ENCODE measurements at places on chromosomes 7 and 10. TPM values are rescaled to one million over a fixed set of nuclear protein-coding genes. Genes with fewer than 3 reads are reported as not detected.

FRAT2 gene
- polyA plus RNA-seq = 2.9 TPM

SPDYE16 gene
- polyA plus RNA-seq = not detected

COL17A1 gene
- 0.02 TPM for polyA plus RNA-seq

SP4 gene
- polyA plus RNA-seq = 2.5 TPM

UNC5B gene
- 17.5 TPM for polyA plus RNA-seq

DNA sequence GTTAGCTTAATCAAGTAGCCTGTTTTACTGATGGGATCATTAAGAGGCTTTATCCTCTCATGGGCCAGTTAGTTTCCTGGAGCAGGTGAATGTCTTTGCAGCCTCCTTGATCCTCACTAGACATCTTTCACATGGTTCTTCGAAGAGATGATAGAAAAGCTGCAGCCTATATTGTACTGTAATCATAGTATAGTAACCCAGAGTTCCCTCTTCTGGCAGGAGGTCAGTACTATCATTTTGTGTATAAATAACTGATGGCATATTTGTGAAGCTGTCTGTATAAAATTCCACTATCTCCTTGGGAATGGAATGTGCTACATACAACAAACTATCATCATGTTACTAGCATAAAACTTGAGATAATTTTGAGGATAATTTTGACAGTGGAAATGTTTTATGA, 123.8 kb upstream of the PRPS1L1 start:
- DNase-seq = no peak

DNA sequence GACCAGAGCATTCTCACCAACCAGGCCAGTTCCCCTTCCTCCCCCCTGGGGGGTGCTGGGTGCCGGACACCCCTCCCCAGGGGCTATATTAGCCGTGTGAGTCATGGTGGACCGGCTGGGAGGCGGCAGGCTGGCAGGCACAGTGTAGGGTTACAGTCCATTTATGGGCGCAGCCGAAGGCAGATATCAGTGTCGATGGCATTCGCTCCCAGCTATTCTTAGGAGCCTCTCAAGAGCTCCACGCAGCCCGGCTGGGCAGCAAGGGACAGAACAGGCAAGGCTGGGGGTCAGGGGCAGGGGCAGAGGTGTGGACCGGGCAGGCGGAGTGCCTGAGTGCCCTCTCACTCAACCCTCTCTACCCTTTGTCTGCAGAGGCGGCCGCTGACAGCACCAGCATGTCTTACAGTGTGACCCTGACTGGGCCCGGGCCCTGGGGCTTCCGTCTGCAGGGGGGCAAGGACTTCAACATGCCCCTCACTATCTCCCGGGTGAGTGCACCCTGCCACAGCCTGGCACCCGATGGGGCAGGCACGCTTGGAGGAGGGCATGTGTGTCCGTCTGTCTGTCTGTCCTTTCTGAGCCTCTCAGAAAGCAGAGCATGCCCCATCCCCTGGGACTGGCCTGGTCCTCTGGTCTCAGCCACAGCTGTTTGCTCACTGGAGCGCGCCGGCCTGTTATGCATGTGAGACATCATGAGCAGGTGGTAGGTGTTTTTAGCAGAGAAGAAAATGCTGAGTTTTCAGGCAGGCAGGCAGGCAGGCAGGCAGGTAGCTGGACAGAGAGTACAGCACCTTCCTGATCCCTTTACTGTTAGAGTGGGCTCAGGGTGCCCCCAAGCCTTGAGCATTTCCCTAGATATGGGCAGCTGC, at the start of gene LDB3:
LDB3 (plus strand) TSS at position 215 of the 869 bp plus-strand sequence; CDS start at position 396, 181 bp downstream.
- DNase-seq = no peak

- no peak for DNase-seq
These were observed 3.7 kb downstream of the DBNL start for GRCh38 chr7:44048031-44048795.

DNA sequence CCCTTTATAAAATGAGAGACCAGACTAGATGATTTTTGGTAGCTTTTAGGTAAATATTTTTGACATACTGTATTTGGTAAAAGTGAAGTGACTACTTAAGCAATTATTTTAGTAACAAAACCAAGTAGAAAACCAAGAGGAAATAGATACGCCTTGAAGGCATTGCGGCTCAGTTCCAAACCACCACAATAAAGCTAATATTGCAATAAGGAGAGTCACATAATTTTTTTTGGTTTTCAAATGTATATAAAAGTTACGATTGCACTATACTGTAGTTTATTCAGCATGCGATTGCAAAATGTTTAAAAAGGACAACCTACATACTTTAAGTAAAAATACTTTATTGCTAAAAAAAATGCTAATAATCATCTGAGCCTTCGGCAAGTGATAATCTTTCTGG, 581.7 kb upstream of the POT1 start:
- DNase-seq = no peak

DNA sequence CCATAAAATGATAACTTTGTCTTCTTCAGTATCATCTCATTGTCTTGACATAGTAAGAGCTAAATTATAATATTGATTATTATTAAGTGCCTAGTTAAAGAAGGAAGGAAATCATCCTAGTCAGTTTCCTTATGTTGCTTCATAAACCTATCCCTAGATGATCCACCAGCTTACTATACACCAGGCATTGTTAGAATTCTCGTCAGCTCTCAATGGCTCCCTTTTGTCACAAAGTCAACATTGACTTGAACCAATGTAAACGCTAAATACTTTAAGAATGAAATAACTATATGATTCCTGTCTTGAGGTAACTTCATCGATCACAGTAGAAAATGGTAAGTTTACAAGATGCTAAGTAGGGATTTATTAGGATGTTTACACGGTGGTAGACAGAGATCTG, 1162.9 kb downstream of the CNTNAP2 start:
- DNase-seq = no peak

- DNase-seq = no peak
These were observed 164.6 kb upstream of the ZMIZ1 start for GRCh38 chr10:78904196-78904595.

DNA sequence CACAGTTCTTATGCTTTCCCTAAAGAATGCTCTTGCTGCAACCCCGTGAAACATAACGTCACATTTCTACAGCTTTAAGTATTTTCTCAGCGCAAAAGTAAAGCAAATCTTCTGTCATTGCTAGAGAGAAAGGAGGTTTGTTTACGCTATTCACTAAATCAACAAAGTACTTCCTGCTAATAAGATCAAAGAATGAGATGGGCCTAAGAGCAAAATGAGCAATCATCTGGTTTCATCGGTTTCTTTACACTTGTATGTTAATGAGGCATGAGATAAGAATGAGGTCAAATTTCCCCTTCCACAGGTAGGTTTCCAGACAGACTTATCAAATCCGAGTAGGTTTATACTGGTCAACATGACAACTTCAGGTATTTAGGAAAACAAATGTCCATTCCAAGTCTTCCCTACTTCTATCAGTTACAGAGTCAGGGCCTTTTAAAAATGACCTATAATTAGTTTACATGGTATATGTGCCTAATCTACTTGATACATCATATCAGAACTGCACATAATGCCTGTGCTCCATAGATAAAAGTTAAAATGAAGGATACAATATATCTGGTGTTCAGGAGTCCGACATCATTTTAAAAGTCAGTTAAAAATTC, 8.4 kb downstream of the USP6NL start:
- no peak for DNase-seq

DNA sequence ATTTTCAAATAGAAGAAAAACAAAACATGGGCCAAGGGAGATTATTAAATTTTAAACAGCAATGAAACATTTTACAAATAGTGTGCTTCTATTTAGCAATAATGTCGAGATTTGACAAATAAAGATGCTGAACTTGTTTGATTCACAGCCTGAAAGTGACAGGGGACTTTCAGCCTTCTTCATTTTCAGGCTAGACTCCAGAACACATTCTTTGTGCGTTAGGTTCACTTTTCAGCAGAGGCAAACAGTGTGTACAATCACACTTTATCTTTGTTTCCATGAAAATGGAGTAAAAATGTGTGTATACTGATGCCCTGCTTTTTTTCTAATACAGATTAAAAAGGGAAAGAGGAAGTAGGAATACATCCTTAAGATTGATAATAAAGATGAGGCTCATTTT, 35.6 kb downstream of the FAM171A1 start:
- DNase-seq = no peak

- DNase-seq = no peak
These were observed 9.7 kb upstream of the PPP1R35 start for GRCh38 chr7:100446040-100446439.

GRCh38 chr10:21289961-21290360, 235.5 kb downstream of the SKIDA1 start:
- DNase-seq = no peak

GRCh38 chr10:64813391-64813790, 1292.2 kb downstream of the REEP3 start:
- DNase-seq = no peak

All from BJ (cell line).